Esophagus squamous epithelium (tissue), 5 donors: ENCODE measurements at places on chromosomes 7 and 10.

DNA sequence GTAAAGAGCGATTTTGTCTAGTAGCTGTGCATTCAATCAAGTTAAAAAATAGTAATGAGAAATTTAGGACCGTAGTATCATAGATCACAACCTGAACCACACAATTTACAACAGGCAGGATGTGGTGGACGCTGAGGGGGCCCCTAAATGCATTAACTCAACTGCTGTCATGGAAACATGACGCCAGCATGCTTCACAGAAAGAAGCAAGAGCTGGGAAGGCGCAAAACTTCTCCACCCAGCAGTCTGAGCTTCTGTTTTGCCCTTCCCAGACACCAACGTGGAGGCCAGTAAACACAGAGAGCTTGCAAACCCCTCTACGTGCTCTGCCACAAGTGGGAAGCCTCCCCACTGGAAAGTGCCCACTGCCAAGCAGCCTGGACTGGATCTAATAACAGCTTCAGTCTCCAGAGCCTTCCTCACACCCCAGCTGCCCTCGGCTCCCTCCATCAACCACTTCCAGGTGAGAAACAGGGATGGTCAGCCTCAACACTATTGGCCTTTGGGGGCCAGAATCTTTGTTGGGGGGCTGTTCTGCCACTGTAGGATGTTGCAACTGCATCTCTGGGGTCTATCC is 151.8 kb downstream of the SFMBT2 start:
- no peak for DNase-seq

DNA sequence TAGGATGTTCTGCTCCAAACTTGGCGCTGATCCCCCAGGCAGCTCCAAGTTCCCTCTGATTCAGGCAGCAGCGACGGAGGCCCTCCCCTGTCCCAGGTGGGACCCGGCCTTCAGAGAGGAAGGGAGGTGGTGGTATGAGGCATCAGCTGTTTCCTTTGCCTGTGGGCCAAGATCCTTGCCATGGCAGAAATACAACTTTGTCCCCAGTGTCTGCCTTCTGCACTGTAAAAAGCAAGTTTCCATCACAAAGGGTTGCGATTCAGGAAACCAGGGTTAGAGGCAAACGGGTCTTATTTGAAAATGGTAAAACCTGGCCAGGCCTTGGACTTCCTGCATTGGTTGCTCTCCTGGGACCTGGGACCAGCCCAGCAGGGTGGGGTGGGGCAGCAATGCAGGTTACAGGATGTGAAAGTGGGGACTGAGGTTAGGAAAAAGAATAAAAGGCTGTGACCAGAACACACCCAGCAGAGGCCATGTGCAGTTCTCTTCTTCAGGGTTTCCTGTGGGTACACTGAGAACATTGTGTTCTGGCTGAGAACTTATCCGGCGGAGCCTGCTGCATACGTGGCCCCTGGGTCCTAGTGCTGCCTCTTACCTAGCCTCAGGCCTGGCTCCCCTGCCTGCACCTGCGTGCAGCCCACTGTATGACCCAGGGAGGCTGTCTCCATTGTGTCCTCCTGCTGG is 25.1 kb upstream of the DDIT4 start:
- DNase-seq: peak; percentile 88

DNA sequence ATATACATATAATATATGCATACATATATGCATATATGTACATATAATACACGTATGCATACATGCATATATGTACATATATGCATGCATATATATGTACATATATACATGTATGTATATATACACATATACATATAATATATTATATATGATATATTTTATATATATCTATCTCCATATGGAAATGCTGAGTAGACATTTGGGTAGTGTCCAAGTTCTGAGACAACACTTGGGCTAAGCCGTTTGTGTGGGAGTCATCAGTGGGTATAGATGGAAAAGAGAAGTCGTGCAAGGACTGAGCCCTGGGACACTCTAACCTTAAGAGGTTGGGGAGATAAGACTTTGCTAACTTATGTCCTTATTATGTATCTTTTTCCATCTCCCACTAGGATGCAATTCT is 165.2 kb upstream of the PODXL start:
- DNase-seq: no peak

GRCh38 chr7:142894985-142895593 is 9.5 kb upstream of the TRPV6 start:
- no peak for DNase-seq

GRCh38 chr7:78253850-78254725 is 455.5 kb downstream of the PHTF2 start:
- DNase-seq: no peak

DNA sequence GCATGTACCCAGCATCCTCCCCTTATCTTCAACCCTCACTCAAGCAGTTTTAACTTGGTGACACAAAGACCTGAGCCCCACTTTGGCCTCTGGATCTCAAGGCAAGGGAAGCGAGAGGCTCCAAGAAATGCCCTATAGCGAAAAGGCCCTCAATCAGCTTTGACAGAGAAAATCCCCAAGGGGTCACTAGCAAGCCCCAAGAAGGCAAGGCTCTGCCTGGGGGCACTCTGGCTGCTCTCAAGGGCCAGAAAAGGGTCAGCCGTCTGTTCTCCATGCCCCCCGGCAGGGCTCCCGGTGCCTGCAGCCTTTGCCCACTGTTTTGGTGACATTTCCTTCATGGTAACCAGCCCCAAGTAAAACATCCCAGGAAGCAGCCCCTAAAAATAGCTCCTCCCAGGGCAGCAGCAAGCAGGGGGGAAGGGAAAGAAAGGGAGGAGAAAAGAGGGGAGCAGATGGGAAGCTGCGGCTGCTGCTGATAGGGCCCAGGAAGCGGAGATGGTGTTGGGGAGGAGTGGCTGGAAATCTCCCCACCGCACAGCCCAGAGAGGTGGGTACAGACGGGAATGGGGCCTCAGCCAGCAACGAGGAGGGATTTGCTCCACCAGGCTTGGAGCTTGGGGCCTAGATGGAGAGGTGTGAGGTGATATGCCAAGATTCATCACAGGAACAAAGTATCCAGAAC is 7.1 kb downstream of the CAMK2G start:
- no peak for DNase-seq

- DNase-seq: no peak
Observed at GRCh38 chr7:1160670-1161021, 650 bp upstream of the ZFAND2A start.

DNA sequence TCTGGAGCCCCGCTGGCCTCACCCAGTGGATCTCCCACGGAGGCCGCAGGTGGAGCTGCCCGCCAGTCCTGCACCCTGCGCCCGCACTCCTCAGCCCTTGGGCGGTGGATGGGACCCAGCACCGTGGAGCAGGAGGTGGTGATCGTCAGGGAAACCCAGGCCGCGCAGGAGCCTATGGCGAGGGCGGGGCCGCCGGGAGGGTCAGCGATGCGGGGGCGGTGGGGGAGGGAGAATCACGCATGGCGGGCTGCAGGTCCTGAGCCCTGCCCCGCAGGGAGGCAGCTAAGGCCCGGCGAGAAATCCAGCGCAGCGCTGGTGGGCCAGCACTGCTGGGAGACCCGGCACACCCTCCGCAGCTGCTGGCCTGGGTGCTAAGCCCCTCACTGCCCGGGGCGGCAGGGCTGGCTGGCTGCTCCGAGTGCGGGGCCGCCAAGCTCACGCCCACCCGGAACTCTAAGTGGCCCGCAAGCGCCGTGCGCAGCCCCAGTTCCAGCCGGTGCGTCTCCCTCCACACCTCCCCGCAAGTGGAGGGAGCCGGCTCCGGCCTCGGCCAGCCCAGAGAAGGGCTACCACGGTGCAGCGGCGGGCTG is 524.8 kb upstream of the TPK1 start:
- no peak for DNase-seq

GRCh38 chr10:62723375-62723774 is 81.1 kb upstream of the ADO start:
- no peak for DNase-seq

DNA sequence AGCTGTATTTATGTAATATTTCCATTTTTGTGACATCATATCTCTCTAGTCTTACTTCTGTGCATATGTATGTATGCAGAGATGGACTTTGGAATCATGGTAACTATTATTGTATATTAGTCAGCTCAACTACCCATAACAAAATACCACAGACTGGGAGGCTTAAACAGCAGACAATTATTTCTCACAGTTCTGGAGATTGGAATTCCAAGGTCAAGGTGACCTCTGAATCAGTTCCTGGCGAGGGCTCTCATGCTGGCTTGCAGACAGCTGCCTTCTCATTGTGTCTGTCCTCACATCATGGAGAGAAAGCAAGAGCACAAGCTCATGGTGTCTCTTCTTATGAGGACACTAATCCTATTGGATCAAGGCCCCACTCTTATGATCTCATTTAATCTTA is 79.1 kb downstream of the RAMP3 start:
- no peak for DNase-seq

DNA sequence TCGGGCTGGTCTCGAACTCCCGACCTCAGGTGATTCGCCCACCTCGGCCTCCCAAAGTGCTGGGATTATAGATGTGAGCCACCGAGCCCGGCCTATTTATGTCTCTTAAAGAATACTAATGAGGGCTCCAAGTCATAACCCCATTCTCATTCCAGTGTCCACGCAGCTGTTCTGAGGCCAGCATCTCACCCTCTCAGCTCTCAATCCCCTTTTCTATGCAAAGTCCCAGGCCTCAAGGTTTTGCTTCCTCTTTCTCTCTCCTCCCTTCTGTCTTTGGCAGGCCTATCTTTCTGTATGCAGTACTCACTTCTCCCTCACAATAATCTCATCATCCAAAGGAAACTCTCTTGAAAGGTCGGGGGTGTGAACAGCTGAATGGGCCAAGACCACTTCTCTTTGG is 28.0 kb upstream of the VSIR start:
- no peak for DNase-seq

- DNase-seq: no peak
Observed at GRCh38 chr10:7409045-7409731, 1.6 kb downstream of the SFMBT2 start.

GRCh38 chr7:44293561-44294324 is 31.7 kb downstream of the CAMK2B start:
- DNase-seq: no peak

GRCh38 chr10:98006266-98006665 is 24.2 kb downstream of the CRTAC1 start:
- no peak for DNase-seq

DNA sequence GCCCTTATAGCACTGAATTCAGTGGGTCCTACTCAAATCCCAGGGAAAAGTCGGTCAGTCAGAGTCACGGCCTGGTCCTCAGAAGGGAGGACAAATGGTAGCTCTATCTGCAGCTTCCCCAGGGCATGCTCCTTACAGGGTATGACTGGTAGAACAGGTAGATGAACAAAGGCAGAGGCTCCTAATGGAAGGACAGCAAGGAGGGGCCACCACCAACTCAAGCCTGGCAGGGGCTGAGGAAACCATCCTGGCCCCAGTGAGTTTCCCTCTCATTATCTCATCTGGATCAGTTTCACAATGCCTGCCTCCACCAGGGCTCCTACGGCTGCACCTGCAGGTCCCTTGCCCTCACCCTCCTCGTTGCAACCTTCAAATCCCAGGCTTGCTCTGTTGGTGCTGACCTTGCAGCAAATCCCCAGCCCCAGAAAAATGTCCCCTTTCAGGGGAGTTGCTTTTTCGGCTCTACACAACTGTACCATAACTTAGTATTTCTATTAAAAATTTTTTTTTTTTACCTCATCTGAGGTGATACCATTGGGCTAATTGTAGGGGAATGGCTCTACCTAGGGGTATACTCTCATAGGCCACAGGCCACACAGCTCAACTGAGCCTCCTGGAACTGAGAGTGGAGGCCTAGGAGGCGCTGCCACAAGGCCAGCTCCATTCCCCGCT is 2.4 kb upstream of the MYO1G start:
- DNase-seq: no peak

- DNase-seq: no peak
Observed at GRCh38 chr7:149685455-149685854, 87.9 kb downstream of the ZNF467 start.

DNA sequence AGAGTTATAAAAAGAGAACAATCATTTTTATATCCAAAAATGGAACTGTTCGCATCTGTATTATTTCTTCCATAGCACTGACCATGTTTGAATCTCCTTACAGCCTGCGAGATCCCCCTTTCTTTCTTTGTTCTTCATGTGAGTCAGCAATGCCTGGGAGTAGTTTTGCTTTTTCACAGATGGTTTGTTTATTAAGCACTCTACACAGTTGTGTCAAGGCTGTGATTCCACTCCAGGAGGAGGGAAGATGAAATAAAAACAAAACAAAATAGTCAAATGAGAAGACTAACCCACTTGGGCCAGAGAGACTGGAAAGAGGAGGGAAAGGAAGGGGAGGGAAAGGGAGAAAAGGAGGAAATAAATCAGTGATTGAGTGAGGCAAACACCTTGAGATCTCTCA is 7.8 kb downstream of the LIPF start:
- no peak for DNase-seq

DNA sequence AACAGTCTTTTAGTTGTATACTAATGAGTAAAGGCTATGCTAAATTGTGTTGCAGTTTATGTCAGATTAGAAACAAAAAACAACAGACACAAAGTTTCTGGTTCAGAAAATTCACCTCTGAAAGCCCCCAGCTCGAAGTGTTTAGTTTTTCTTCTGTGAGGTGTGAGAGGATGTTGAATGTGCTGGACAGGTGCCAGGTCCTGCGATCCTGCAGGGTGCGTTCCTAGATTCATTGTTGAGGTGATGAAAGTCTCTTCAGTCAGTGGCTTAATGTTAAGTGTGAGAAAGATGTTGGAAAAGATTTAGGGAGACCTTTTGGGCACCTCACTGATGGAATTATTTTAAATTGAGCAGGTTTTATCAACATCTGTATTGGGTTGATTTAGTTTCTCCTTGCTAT is 287.3 kb downstream of the SDK1 start:
- DNase-seq: no peak

DNA sequence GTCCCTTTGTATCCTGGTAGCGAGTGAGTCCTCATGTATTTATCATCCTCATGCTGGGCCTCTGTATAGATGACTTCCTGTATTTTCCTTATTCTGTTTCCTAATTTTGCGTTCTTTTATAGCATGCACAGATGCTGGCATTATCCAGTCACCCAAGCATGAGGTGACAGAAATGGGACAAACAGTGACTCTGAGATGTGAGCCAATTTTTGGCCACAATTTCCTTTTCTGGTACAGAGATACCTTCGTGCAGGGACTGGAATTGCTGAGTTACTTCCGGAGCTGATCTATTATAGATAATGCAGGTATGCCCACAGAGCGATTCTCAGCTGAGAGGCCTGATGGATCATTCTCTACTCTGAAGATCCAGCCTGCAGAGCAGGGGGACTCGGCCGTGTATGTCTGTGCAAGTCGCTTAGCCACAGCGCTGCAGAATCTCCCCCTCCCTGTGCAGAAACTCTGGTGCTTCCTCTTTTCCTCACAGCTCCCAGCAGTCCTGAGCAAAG is 183.1 kb upstream of the PRSS58 start:
- DNase-seq: no peak

DNA sequence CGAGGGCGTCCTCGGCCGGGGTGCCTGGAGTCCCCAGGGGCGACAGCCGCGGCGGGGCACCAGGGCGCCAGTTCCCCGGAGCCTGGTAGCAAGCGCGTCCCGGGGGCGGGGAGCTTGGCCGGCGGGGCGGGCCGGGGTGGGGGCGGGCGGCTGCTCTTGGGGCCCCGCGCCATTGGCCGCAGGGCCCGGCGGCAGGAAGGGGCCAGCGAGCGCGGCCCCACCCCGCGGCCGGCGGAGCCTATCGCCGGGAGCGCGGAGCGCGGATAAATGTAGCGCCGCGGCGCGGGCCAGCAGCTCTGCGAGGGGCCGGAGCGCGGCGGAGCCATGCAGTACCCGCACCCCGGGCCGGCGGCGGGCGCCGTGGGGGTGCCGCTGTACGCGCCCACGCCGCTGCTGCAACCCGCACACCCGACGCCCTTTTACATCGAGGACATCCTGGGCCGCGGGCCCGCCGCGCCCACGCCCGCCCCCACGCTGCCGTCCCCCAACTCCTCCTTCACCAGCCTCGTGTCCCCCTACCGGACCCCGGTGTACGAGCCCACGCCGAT is at the start of gene HHEX:
Gene HHEX (plus strand): TSS at position 293 of the 548 bp plus-strand sequence. CDS start 32 bp downstream, at position 325.
- DNase-seq: no peak

GRCh38 chr7:13829914-13830900 is 159.3 kb downstream of the ETV1 start:
- DNase-seq: no peak
